ENCODE measurements at places on chromosomes 2 and 18.

GRCh38 chr2:18403921-18404522, 156.4 kb downstream of the RDH14 start:
- DNase-seq = no peak

DNA sequence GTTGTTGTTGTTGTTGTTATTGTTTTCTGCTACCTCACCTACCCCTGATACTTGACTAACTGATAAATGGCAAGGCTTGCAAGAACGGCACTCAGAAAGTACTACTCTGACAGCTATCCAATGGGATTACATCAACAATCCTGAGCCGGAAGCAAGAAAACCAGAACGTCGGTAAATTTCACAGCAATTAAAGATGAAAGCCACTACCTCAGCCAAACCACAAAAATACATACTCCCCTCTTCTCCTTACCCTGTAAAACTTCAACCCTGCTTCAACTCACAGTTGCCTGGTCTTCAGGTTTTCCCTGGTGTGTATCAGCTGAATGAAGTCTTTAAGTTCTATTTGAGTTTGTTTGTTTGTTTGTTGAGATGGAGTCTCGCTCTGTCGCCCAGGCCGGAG, 293.7 kb upstream of the RND3 start:
- no peak for DNase-seq

DNA sequence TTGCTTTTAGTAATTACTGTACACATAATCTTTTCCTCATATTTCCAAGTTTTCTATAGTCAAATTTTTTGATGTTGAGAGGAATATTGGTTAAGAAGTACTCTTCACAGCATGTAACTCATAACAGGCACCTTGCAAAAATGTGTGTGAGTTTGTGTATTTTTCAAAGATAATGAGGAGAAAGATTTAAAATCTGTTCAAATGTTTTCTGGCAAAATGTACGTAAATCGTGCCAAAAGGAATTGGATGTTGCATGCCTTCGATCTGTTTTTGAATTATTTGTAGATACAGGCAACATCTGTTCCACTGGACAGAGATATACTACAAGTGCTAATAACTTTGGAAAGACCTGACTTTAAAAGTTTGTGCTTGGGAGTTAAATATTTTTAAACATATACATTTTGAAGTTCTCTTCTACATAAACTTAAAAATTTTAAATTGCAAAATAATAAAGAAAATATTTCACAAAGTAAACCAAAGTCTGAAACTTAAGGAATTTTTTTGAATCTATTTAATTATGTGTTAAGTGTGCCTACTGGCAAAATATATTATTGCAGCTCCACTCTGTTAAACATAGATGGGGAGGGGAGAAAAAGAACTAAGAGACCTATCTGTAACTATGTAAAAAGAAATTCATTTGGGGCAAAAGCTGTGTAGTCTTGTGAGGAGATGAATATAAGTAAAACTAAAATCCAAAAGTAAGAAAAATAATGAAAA, 133.5 kb upstream of the UBE2E3 start:
- no peak for DNase-seq

- no peak for DNase-seq
Observed at GRCh38 chr2:149004836-149005235, 33.7 kb upstream of the LYPD6B start.
